ENCODE measurements at places on chromosomes 2 and 18.

DNA sequence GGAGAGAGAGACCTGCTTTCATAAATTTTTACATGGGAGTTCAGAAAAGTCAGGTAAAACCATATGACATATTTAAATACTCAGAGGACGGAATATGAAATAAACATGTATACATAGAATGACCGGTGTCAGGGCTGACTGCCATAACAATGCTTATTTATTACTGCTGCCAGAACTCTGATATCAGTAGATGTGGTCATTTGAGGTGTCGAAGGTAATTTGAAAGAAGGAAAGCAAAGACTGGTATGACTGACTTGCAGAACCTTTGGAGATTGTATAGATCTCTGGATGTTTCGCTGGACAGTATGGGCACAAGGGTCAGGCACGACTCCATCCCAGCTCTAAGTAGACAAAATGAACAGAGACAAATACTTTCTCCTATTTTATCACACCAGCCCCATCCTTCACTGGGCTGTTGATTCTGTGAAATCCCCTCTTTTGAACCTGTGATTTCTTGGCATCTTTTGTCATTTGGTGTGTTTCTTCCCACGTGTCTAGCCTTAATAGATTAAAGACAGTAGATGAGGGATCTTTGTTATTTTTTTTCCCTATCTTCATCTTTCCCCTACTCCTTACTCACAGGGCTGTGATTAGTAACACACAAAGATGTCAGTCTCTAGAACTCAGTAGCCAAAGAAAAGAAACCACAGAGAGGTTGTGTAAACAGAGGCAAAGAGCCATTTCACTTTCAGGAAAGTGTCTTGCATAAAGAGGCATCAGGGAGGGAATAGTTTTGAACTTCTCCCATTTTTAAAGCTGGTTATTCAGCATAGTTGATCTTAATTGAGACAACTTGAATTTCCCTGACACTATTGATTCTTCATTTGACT, 61.6 kb downstream of the ICOS start:
- DNase-seq, result no peak

GRCh38 chr2:200486529-200486928, 23.3 kb downstream of the KCTD18 start:
- DNase-seq, result no peak

DNA sequence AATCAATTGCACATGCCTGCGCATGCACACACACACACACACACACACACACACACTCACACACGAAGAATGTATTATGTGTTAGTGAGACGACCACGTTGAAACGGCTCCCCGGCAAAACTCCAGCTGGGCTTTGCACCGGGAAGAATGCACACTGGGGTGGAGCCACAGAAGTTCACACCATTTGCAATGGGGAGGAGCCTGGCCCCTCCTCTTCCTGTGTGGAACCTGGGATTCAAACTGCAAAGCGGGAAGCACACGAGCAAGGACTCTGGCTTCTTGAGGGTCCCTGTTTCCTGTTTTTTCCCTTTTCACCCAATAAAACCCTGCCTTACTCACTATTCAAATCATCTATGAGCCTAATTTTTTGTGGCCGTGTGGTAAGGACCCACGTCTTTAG, 304.0 kb upstream of the TMEFF2 start:
- no peak for DNase-seq

DNA sequence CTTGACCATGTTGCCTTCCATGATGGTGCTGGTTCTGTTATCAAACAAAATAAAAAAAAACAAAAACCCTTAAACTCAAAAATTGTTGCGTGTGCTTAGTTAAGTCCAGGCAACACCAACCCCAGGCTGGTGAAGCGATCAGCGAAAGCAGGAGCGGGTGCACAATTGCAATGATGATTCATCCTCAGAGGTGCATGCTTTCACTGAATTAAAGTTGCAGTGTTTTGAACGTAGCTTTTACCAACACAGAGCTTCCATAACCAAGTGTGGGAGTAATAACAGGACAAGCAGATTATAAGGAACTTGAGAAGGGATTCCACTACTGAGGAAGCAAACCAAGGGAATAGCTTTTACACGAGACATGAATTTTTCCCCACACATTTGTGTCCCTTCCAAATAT, 39.7 kb upstream of the RAPH1 start:
- DNase-seq, result no peak

DNA sequence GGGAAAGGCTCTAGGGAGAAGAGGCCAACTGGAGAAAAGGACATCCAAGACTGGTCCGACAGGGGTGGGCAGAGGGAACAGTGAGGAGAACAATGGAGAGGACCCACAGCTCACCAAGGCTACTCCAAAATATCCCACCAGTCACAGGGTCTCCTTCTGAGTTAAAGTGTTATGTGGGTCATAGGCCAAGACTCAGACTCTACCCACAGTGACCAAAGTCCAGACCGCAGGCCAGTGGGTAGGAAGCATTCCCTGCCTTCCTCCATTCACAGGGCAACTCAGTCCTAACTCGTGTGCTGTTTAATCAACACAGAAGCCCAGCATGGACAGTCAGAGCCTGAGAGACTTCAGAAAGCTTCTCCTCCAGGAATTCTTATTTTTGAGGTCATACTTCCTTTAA, 260.6 kb downstream of the SMAD2 start:
- no peak for DNase-seq

GRCh38 chr2:43005245-43005974, 213.0 kb upstream of the HAAO start:
- DNase-seq, result no peak

DNA sequence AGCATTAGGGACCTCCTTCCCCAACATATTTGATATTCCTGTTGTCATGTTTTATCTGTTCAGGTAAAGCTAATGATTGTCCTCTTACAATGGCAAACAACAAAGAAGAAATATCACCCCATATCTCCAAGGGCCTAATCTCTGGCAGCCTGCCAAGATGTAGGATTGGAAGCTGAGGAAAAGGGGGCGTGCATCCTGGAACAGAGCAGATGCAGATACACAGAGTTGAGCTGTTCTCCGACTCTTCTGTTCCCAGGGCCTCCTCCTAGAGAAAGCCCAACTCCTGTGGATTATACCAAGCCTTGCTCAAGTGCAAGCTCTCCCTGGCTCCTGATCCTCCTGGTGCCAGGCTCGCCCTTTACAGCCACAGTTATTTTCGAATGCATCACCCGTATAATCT, 35.2 kb upstream of the CD207 start:
- peak; percentile 26 for DNase-seq

GRCh38 chr2:8542381-8543059, 139.3 kb upstream of the ID2 start:
- no peak for DNase-seq

DNA sequence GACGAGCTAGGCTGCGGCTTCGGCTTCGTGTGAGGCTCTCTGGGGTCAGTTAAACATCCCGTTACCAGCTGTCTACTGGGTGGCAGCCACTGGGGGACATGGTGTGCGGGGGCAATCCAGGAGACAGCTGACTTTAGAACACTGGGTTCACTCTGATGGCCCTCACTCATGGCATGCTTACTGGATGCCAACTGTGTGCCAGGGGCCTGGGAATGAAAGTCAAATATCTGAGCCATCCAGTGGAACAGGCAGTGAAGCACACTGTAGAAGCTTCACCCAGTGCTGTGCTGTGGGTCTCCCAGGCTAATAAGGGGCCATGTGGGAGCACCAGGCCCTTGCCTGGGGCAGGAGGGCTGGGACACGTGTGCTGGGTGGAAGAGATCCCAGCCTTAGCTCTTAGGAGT, 48.3 kb downstream of the GLI2 start:
- DNase-seq, result no peak

GRCh38 chr2:209324281-209324680, 99.6 kb upstream of the MAP2 start:
- DNase-seq, result no peak

- no peak for DNase-seq
Observed at GRCh38 chr2:232038251-232038880, 76.9 kb downstream of the DIS3L2 start.

DNA sequence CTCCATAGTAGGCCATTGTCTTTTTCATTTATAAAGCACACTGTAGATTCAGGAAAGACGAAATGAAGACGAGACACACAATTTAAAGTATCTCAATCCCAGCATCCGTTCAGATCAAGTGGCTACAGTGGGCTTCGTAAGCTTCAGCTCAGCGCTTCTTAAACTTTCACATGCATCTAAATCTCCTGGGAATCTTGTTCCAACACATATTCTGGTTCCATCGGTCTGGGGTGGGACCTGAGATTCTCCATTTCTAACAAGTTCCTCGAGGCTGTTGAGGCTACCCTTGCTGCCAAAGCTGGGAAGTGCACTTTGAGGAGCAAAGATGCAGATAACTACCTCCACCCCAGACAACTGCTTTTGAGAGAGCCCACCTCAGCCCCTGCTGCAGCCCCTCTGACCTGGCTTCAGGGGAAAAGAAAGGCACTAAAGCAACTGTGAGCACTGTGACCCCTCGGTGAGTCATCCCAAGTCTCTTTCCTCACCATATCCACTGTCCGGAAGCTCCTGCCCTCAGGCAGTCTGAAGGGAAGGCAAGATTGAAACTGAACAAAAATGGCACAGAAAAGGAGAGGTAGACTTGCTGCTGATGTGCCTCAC, 201.1 kb upstream of the FBXO11 start:
- DNase-seq, result no peak

Data from K562 (cell line).